Fibroblast of lung (primary cell): ENCODE measurements at places on chromosomes 5 and 9. TPM values are rescaled to one million over a fixed set of nuclear protein-coding genes. Genes with fewer than 3 reads are reported as not detected.

DNA sequence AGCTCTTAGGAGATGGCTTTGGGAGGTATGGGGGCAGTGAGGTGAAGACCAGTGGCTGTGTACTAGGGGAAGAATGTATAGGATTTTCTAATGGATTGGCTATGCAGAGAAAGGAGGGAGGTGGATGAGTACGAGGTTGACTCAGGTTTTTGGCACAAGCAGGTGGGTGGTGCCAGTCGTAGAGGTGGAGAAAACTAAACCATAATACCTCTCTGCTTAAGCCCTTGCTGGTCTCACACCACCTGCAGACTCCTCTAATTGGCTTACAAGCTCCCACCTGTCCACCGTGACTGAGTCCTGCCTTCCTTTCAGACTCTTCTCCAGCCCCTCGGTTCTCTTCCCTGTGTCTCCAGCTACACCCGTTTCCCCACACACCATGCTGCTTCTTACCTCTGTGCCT lies 521.7 kb upstream of the CLINT1 start:
- no peak for DNase-seq

DNA sequence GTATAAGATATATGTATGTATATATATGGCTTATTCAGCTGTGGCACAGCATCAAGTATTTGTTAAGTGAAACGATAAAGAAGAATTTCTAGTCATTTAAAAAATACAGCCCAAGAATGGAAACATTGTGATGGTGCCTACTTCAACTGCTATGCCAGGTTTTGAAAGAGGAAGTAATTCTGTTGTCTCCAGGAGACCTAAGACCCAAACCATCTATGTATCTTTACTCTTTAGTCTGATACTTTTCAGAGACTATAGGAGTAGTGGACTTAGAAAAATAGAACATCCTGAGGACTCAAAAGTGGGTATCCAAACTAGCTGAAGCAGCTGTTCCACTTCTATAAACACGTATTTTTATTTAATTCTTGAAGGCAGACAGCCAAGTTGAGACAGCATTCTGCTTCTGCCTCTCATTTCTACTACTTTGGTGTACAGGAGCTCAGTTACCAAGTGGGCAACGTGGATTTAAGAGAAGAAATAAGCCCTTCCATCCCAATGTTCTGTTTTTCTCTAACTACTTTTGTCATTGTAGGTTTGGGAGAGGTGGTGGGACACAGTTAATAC lies 110.7 kb downstream of the RPS23 start:
- no peak for DNase-seq

DNA sequence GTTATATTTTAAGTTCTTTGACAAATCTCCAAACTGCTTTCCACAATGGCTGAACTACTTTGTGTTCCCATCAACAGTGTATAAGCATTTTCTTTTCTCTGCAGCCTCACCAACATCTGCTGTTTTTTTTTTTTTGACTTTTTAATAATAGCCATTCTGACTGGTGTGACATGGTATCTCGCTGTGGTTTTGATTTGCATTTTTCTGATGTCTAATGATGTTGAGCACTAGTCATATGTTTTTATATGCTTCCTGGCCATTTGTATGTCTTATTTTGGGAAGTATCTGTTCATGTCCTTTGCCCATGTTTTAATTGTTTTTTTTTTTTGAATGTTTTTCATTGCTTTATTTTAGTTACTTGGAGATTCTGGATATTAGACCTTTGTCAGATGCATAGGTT lies 196.6 kb downstream of the PLK2 start:
- peak; percentile 57 for DNase-seq

- peak; percentile 38 for DNase-seq
Observed at GRCh38 chr5:56585461-56585860, 229.9 kb upstream of the MAP3K1 start.

GRCh38 chr5:97094579-97095317 lies 47.7 kb downstream of the LIX1 start:
- DNase-seq: no peak

DNA sequence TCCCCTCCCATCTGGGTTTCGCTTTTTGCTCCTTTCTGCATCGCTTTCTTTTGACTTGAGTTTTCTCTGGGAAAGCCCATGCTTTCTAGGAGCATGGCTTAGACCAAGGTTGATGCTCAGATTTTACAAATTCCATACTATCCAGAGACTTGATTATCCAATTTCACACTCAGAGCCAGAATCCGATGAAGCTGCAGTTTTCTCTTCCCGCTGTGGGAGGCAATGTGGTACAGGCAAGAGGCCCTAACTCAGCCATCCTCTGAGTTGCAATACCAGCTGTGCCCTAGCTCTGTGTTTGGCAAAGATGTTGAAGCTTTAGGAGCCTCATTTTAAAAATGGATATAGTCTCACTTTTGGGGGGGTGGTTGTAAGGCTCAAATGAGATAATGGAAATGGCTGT lies 85.1 kb downstream of the BRINP1 start:
- no peak for DNase-seq

GRCh38 chr5:130992621-130993020 lies 172.4 kb downstream of the HINT1 start:
- no peak for DNase-seq

DNA sequence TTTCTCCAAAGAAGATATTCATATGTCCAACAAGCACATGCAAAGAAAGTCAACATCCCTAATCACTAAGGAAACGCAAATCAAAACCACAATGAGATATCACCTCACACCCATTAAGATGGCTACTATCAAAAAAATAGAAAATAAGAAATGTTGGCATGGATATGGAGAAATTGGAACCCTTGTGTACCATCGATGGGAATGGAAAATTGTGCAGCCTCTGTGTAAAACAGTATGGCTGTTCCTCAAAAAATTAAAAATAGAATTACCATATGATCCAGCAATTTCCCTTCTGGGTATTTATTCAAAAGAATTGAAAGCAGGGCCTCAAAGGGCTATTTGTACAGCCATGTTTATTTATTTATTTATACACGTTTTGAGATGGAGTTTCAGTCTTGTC lies 43.0 kb upstream of the HRH2 start:
- no peak for DNase-seq

GRCh38 chr5:71974165-71974564 lies 133.1 kb upstream of the MAP1B start:
- peak; percentile 15 for DNase-seq

DNA sequence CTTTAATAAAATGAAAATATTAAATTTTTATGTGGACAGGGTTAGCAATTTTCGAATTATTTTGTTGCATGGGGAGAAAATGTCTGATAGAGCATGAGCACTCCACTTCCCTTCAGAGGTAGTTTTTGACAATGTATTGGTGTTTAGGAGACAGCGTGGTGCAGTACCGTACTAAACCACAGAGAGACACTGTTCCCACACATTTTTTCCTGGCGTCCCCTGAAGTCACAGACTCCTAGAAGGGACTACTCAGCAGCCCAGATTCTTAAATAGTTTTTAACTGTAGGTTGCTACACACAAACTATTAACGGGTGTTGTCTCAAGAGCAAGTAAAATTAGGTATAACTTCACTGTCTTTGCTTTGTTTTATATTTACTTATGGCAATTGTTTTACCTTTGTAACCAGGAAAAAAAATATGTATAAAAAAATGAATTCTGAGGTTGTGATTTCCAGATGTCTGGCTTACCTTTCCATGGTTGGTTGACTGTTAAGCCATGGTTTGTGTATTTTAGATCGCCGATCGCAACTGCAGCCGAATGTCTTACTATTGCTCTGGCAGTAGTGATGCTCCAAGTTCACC lies 171.2 kb downstream of the DOCK8 start:
- peak; percentile 55 for DNase-seq

DNA sequence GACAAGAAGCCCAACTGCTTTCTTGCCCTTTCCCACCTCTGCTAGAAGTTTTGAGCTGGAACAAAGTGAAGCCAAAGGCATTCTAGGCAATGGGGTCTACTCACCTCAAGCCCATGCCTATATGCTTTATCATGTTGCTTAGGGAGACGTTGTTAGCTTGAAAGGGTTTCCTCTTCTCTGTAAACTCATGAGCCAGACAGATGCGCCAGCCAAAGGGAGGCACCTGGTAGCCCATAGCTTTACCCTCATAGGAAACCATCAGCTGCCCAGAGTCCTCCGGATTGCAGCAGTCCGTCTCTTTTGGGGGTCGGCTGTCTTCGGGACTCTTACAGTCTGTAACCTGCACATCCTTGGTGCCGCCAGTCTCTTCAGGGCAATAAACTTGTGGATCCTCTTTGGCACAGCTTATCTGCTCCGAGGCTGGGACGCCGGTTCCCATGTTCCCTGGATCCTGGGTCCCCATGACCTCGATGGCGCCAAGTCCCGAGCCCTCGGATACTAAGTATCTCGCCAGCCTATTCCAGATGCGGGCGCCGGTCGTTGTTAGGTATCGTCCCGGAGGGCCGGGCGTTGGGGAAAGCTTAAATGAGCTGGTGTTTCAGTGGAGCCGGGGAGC lies 678 bp downstream of the GBA2 start:
- no peak for DNase-seq

GRCh38 chr5:173880306-173880985 lies 7.7 kb upstream of the CPEB4 start:
- peak; percentile 18 for DNase-seq

GRCh38 chr9:36961051-36961450 lies 73.0 kb downstream of the PAX5 start:
- no peak for DNase-seq

DNA sequence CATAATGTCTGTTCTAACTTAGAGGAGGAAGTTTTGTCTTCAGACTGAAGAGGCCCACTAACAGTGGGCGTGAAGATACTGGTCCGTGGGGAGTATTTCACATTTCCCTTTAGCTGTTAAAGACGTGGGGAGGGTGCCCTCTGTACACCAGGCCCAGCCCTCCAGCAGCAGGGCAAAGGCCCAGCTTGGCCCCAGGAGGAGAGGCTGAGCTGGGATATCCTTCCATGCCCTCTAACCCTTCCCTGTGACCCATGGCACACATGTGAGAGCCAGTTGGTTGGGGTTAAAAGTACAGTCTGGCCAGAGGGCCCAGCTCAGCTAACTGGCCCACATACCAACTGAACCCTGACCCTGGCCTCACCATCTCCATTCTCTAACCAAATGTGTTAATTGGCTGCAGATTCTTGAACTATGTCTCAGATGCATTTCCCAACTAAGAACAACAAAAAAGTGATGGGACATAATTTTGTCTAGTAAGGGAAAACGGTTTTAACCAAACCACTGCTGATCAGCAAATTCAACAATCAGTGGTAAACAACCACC lies 74.4 kb downstream of the LHFPL2 start:
- no peak for DNase-seq

- DNase-seq: no peak
Observed at GRCh38 chr5:181054871-181055459, 14.9 kb downstream of the BTNL9 start.

DNA sequence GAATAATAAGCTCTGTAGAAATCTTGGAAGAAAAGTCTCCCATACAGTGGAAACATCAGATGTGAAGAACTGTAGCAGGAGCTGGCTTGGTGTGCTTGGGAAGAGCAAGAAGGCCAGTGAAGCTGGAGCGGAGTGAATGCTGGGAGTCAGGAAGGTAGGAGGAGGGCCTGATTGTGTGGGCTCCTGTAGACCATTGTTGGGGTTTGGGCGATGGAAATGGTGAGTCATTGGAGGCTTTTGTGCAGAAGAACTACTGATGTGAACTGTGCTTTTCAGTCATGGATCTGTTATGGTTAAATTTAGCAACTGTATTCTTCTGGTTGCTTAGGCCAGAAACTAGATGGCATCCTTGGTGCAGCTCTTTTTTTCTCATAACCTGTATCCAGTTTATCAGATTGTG lies 2.3 kb downstream of the ICE1 start:
- no peak for DNase-seq

GRCh38 chr5:152072091-152072490 lies 147.4 kb upstream of the GLRA1 start:
- DNase-seq: peak; percentile 45

GRCh38 chr5:136560126-136560525 lies 194.8 kb upstream of the TRPC7 start:
- no peak for DNase-seq

DNA sequence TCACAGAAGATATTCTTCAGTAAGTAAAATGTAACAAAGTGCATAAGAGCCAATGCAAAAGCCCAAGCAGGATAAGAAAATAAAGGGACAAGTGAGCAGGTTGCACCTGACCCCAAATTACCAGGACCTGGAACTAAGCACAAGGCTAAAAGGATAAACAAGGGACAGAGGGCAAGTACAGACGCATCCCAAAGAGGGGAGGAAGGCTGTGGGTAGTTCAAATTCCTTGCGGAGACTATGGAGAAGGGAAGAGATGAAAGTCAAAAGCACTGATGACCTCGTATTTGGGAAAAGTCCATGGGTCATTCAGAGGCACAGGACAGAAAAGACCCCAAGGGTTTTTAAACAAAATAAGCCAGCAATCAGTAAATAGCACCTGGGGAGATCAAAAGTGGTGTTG lies 11.8 kb downstream of the ELAVL2 start:
- DNase-seq: no peak

DNA sequence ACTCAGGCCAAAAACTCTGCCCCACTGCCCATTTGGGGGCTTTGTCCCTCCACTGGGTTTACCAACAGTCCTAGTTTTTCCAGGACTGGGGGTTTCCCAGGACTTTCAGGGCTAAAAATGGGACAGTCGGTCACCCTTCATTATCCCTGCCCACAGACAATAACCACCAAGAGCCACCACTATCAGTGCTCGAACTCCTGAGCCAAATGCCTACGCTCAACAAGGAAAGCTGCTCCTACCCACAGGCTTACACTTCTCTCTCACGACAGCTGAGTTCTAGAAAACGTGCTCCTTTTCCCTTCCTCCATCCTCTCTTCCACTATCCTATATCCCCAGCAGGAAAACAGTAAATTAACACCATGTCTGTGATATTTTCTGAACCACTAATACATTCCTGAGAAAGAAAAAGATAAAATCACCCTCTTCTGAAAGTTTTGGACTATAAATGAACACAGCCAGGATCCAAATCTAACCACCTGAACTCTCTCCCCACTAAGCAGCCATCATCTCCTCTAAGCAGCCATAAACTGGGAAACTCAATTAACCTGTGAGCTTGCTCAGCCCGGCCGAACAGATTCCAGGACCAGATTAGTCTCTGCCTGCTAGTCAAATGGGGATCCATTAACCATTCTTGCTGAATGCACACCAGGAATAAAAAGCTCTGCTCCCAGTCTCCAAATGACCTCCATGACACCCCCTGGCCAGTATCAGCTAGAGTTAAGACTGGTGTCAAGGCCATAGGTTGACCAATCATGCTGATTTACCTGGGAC lies 41.8 kb downstream of the KLHL3 start:
- no peak for DNase-seq

DNA sequence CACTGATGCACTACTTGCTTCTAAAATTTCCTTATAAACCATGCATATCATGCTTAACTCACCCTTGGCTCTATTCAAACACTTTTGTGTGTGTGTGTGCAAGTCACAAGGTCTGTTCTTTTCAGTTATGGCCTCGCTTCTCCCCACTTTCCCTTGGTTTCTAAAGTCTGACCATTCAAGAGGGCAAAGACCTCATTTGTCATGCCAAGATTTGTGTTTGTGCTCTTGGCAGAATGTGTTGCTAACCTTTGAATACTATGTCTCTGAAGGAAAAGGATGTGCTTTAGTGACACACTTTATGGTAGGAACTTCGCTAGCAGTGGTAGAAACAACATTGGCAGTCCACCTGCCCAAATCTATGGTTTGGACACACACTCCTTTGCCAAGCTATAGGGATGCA lies 50.4 kb downstream of the SNX18 start:
- no peak for DNase-seq

Gene MPDZ
- 59.1 and 66.9 TPM in 2 replicates for total RNA-seq

Gene FAM169A
- total RNA-seq: 0.51 and 1.2 TPM in 2 replicates

Gene MLANA
- total RNA-seq: not detected in 2 replicates

Gene EDIL3
- total RNA-seq: 9.2 and 12.1 TPM in 2 replicates

Gene FOXD4
- 0.17 and 0.26 TPM in 2 replicates for total RNA-seq

Gene AMACR
- total RNA-seq: 6.2 and 7.6 TPM in 2 replicates

Gene IQGAP2
- total RNA-seq: 7.9 and 8.5 TPM in 2 replicates

Gene ANKRD34B
- total RNA-seq: not detected in 2 replicates

Gene PDE6A
- under 0.01 TPM in 2 replicates for total RNA-seq

Gene NR2F1
- total RNA-seq: 63.7 and 90.8 TPM in 2 replicates

Gene PCDHA13
- under 0.01 and 0.33 TPM in 2 replicates for total RNA-seq

Gene CLINT1
- 65.2 and 82.4 TPM in 2 replicates for total RNA-seq
